GM23338 (cell line): ENCODE measurements at places on chromosomes 12 and 14.

- H3K36me3 ChIP-seq = no peaks in the 10 kb centered on the region
- H3K27me3 ChIP-seq = no peaks in the 10 kb centered on the region
These were observed 22.9 kb upstream of the VPS37B start for GRCh38 chr12:122918827-122919226.

DNA sequence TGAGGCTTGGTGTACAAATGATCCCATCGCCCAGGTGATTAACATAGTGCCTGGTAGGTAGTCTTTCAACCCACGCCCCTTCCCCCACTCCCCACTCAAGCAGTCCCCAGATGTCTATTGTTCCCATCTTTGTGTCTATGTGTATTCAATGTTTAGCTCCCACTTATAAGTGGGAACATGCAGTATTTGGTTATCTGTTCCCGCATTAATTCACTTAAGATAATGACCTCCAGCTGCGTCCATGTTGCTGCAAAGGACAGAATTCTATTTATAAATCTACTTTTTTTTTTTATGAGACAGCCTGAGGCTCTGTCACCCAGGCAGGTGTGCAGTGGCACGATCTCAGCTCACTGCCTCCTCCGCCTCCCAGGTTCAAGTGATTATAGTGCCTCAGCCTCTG is 15.7 kb downstream of the SPX start:
- H3K27ac ChIP-seq = no peak overlapping the region
- H3K4me1 ChIP-seq = no peaks in the 10 kb centered on the region
- H3K36me3 ChIP-seq = no peaks in the 10 kb centered on the region
- DNase-seq = no peak
- H3K4me3 ChIP-seq = no peak overlapping the region

- DNase-seq = no peak
- H3K4me1 ChIP-seq = peaks cover 16% of the 10 kb centered on the region
- H3K27ac ChIP-seq = no peak overlapping the region
- no peaks in the 10 kb centered on the region for H3K36me3 ChIP-seq
- no peak overlapping the region for H3K4me3 ChIP-seq
- no peaks in the 10 kb centered on the region for H3K27me3 ChIP-seq
These were observed 426.4 kb downstream of the PCNX1 start for GRCh38 chr14:71333705-71334104.

GRCh38 chr12:118094039-118094438 is 9.8 kb downstream of the VSIG10 start:
- H3K4me3 ChIP-seq = no peak overlapping the region
- H3K4me1 ChIP-seq = peaks cover 5% of the 10 kb centered on the region
- DNase-seq = no peak
- H3K27me3 ChIP-seq = no peaks in the 10 kb centered on the region
- no peak overlapping the region for H3K27ac ChIP-seq
- peaks cover 33% of the 10 kb centered on the region for H3K36me3 ChIP-seq

DNA sequence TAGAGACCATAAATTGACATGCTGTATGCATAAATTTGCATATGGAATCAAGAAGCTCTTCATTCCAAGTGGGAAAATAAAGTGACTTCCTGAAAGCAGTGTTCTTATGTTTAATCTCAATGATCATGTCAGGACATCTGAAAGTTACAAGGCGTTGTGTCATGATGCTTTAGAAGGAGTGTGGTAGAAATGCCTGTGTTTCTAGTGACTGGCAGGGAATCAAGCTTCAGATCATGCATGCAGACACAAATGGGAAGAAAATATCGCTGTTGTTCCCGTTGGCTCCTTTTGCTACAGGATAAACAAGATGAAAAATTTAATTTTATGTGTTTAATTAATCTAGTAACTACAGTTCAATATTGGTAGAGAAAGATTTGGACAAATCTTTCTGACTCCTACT is 298.1 kb upstream of the SYT1 start:
- no peak overlapping the region for H3K27ac ChIP-seq
- no peak overlapping the region for H3K4me3 ChIP-seq
- H3K27me3 ChIP-seq = no peaks in the 10 kb centered on the region
- H3K36me3 ChIP-seq = no peaks in the 10 kb centered on the region

GRCh38 chr14:61321385-61322010 is at the start of gene PRKCH:
TSS of gene PRKCH (plus strand) at chr14:61321579. CDS start at chr14:61322102, 523 bp downstream.
- no peaks in the 10 kb centered on the region for H3K36me3 ChIP-seq
- H3K4me3 ChIP-seq = peak within 1 kb of the TSS; percentile 80
- peaks cover 4% of the 10 kb centered on the region; the same call in 1 of the 2 replicates for H3K4me1 ChIP-seq

- no peaks in the 10 kb centered on the region for H3K36me3 ChIP-seq
- DNase-seq = no peak
- no peak overlapping the region for H3K4me3 ChIP-seq
These were observed 101.4 kb upstream of the BBS10 start for GRCh38 chr12:76449583-76449982.

GRCh38 chr14:104298458-104298857 is 160.1 kb downstream of the KIF26A start:
- no peaks in the 10 kb centered on the region for H3K27me3 ChIP-seq
- no peak for DNase-seq
- no peaks in the 10 kb centered on the region for H3K36me3 ChIP-seq
- no peak overlapping the region for H3K27ac ChIP-seq
- no peaks in the 10 kb centered on the region for H3K4me1 ChIP-seq

DNA sequence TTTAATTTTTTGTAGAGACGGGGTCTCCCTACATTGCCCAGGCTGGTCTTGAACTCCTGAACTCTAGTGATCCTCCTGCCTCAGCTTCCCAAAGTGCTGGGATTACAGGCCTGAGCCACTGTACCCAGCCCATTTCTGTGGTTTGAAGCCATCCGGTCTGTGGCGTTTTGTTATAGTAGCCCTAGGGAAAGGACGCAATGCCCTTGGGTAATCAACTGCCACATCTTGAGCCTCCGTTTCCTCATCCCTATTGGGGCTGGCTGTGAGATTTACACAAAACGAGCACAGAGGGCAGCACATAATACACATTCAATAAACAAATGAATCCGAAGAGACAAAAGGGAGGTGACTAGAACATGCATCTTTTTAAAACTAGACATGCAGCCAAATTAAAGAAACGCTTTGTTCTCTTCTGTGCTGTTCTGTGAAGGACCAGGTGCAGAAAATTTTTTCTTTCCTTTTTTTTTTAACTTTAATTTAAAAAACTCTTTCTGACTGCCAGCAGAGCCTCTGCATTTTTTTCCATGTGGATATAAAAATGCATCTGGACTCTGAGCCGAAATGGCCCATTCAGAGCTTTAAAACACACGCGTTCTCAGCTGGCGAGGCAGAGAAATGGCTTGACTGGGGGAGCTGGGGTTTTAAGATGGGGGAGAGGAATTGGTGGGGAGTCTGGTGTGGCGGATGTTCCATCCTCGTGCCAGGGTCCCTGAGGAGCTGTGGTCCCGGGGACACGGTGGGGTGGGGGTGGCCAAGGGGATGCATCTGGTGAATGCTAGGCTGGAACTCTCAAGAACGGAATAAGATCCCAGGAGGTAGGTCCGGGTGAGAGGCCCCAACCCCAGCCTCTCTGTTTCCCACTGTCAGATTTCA is 119.0 kb downstream of the RBM19 start:
- H3K36me3 ChIP-seq = no peaks in the 10 kb centered on the region
- H3K27me3 ChIP-seq = no peaks in the 10 kb centered on the region
- no peak overlapping the region for H3K4me3 ChIP-seq
- H3K4me1 ChIP-seq = no peaks in the 10 kb centered on the region
- no peak for DNase-seq
- no peak overlapping the region for H3K27ac ChIP-seq

- H3K36me3 ChIP-seq = no peaks in the 10 kb centered on the region
- no peak for DNase-seq
- no peak overlapping the region for H3K4me3 ChIP-seq
- no peaks in the 10 kb centered on the region for H3K4me1 ChIP-seq
These were observed 91.5 kb downstream of the CPNE8 start for GRCh38 chr12:38813923-38814322.

- no peaks in the 10 kb centered on the region for H3K27me3 ChIP-seq
- H3K36me3 ChIP-seq = no peaks in the 10 kb centered on the region
- DNase-seq = no peak
- H3K4me1 ChIP-seq = no peaks in the 10 kb centered on the region
- H3K27ac ChIP-seq = no peak overlapping the region
These were observed 120.7 kb downstream of the PTPRO start for GRCh38 chr12:15443050-15443449.

DNA sequence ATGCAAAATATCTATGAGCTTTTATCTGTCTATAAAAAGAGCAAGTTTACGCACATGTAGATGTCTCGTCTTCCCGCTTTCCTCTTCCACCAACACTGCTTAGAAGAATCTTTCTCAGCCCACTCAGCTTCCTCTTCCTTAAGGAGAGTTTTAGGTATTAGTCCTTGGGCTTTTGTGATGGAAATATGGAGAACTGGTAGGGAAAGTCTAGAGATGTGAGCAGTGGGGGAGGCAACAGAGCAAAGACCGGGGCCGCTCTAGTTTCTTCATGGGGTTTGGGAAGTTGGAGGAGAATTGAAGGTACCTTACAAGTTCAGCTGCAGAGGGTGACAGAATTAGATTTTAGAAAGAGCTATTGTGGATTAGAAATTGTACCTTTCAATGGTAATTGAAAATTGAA is 56.3 kb upstream of the CPNE8 start:
- no peak overlapping the region for H3K4me3 ChIP-seq
- peaks cover 11% of the 10 kb centered on the region; the same call in 1 of the 2 replicates for H3K4me1 ChIP-seq
- H3K36me3 ChIP-seq = no peaks in the 10 kb centered on the region
- peak; percentile 26 for DNase-seq
- no peaks in the 10 kb centered on the region for H3K27me3 ChIP-seq

GRCh38 chr12:6550294-6551062 is 5.4 kb downstream of the IFFO1 start:
- no peak overlapping the region for H3K27ac ChIP-seq
- no peak for DNase-seq
- H3K27me3 ChIP-seq = no peaks in the 10 kb centered on the region
- H3K4me1 ChIP-seq = peaks cover 12% of the 10 kb centered on the region
- H3K36me3 ChIP-seq = peaks cover 4% of the 10 kb centered on the region; the same call in 1 of the 2 replicates
- H3K4me3 ChIP-seq = no peak overlapping the region
